ENCODE measurements at places on chromosomes 7 and 10. TPM values are rescaled to one million over a fixed set of nuclear protein-coding genes. Genes with fewer than 3 reads are reported as not detected.

The EIF3B gene
- total RNA-seq = 125 TPM

The GDF10 gene
- 0.74 TPM for total RNA-seq

The SPDYE6 gene
- total RNA-seq = not detected

- H3K27me3 ChIP-seq = peaks cover 28% of the 10 kb centered on the region
- peaks cover 60% of the 10 kb centered on the region for H3K36me3 ChIP-seq
- H3K4me3 ChIP-seq = peak overlapping the region; percentile 23
- H3K4me1 ChIP-seq = peaks cover 66% of the 10 kb centered on the region
Observed at GRCh38 chr10:30034433-30035137, 24.8 kb downstream of the JCAD start.
